ENCODE measurements at places on chromosomes 5 and 9.

DNA sequence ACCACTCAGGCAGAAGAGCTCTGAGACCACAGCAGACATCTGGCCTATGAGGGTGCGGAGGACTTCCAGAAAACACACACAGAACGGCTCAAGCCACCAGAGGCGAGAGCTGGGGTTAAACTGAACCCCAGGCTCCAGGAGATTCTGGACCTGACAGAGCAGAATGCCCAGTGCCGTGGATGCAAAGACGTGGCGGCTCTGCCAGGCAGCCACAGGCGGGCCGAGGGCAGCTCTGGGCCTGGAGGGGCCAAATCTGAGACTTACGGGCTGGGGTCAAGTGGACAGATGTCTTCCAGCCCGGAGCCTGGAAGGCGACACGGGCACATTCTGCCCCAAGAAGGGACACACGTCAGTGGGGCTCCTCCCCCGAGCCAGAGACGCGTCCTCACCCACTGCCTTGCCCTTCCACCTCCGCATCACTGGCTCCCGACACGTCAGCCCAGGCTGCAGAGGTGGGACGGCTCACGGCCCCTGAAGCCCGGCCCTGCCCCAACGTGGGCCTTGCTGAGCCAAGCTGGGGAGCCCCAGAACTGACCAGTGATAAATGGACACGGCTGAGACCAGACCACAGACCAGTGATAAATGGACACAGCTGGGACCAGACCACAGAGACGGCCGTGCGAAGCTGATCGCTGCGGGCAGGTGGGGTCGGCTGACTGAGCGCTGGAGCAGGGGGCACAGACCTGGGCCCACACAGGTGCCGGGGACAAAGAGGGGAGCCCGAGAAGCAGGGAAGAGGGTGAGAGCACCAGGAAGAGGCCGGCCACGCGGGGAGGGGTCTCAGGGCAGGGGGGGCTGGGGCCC lies 40.9 kb upstream of the NSMF start:
- no peak for DNase-seq

GRCh38 chr5:168316139-168316578 lies 24.7 kb downstream of the WWC1 start:
- no peak for DNase-seq

DNA sequence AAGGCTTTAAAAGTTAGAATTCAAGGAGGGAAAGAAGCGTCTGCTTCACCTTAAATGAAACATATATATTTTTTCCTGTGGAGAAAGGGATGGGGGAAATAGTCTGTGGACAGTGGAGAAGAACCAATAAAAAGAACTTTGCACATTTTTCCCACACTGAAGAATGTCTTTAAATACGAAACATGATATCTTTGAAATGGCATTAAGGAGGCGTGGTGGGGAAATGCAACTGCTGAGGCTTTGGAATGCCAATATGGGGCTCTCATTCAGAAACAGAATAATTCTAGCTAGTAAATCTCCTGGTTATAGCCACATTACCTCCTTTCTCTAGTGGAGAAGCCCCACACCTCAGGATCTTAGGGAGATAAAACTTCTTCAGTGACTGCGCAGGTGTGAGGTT lies 46.8 kb downstream of the TNC start:
- DNase-seq: no peak

- no peak for DNase-seq
Observed at GRCh38 chr9:130042885-130043653, at the start of gene FNBP1. FNBP1 (minus strand) TSS chr9:130043189; CDS start chr9:130042975, 214 bp downstream.

- no peak for DNase-seq
Observed at GRCh38 chr9:129191234-129191633, 13.2 kb upstream of the IER5L start.

GRCh38 chr5:37893434-37894134 lies 53.7 kb upstream of the GDNF start:
- no peak for DNase-seq

GRCh38 chr5:151348789-151349188 lies 1.4 kb upstream of the SLC36A2 start:
- DNase-seq: no peak

All from NCI-H187 treated with DMSO at 0.1 percent for 48 hours (cell line).